ENCODE measurements at places on chromosomes 5 and 9.

DNA sequence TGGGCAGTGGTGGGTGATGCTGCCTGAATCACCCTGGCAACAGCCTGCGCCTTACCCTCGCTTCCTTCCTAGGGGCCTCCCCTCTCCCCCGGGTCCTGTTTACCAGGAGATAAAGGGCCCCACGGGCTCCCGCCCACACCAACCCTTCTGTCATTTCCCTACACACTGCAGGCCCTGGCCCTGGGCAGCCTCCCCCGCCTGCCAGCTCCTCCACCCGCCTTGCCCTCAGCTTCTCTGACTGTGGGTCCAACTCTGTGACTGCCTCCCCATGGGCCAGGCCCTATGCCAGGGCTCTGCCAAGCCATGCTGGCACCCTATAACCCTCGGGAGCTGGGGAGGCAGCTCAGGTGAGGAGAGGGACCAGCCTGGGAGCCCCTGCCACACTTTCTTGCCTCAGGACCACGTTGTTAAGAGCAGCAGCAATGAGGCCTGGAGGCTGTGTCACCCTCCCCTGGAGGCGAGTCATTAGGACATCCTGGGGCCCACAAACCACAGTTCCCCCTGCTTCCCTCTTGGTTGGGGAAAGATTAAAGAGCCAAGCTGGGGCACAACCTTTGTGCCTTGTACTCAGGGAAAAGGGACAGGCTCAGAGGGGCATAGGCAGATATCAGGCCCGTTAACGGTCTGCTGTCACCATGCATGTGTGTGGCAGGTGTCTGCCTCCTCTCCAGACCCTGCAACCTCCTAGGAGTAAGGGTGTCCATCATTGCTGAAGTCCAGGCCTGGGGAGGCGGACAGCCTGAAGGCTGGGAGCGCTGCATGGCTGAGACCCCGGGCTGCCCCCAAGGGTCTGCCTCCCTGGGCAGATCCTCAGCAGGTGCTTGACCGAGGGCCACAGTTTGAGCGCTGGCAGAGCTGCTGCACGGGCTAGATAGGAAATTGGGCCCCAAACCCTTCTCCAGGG is 2.8 kb downstream of the MGAT4B start:
- peak; percentile 57 for DNase-seq

DNA sequence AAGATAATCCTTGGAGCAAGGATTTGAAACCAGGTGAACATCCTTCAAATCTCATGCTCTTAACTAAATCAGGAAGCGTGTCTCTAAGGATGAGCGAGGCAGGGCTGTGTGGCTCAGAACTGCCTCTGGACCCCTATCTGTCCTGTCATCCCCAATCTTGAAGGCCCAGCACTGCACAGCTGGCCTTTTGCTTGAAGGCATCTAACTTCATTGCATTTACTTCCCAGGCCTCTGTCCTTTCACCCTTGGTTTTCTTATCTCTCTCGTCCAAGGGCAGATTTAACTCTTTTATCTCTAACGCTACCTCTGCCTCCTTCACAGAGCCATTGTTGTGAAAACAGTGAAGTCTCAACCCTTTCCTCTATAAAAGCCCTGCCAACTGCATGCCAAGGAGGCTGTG is 83.8 kb downstream of the UGCG start:
- no peak for DNase-seq

DNA sequence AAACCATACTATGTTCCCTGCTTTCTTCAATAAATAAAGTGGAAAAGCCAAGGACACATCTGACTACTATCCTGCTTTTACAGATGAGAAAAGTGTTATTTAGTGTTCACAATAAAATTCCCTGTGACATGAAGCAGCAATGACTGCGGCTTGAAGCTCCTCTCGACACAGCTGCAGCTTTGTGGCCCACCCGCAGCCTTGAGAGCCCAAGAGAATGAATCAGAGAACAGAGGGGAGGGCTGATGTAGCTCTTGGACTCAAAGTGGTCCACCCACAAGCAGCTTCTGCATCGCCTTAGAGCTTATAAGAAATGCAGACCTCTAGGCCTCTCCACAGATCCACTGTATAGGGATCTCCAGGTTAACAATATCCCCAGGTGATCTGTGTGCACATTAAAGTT is 181.3 kb upstream of the GNA14 start:
- no peak for DNase-seq

DNA sequence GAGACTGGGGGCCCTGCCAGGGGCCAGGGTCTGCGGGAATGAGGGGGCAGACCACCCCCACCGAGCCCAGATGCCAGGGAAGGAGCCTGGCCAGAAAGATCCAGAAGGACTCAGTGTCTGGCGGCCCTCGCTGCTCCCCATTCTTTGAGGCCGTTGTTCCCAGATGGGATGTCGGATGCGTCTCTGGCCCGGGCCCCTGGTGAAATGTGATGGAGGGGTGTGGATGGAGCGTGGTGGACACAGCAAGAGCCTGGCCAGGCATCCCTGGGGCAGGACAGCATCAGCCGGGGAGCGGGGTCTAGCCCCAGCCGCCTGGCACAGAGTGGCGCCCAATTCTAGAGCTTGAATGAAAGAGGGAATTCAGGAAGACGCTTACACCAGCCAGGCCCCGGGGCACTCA is 46.2 kb upstream of the NKD2 start:
- no peak for DNase-seq

- DNase-seq, result no peak
Measured at GRCh38 chr5:82886911-82887310, 190.3 kb downstream of the TMEM167A start.

- peak; percentile 21 for DNase-seq
Measured at GRCh38 chr5:157323107-157323706, 57.3 kb downstream of the CYFIP2 start.

GRCh38 chr9:93217706-93218105 is 33.8 kb downstream of the WNK2 start:
- DNase-seq, result no peak

- DNase-seq, result no peak
Measured at GRCh38 chr5:75142566-75143136, 90.3 kb upstream of the GCNT4 start.

DNA sequence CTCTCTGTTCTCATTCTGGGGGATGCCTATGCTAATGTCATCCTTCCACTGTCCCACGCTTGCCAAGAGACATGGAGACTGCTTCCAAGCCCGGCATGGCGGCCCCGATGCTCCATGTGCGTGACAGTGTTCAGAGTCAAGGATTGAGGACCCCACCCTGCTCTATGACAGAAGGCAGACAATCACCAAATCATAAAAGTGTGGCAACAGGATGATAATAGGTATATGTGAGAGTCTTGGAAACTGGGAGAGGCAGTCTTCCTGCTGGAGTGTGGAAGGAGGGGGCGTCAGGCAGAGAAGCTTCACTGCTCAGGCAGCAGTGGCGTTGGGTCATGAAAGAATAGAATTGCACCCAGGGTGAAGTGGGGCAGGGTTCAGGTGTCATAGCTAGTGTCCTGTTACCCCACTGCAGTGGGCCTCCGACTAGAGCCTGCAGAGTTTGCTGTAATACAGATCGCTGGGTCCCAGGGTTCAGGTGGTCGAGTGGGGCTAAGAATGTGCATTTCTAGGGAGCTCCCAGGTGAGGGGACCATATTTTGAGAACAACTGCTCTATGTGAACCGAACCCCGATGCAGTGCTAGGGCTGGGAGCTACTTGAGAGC is 12.5 kb upstream of the GADD45G start:
- no peak for DNase-seq

DNA sequence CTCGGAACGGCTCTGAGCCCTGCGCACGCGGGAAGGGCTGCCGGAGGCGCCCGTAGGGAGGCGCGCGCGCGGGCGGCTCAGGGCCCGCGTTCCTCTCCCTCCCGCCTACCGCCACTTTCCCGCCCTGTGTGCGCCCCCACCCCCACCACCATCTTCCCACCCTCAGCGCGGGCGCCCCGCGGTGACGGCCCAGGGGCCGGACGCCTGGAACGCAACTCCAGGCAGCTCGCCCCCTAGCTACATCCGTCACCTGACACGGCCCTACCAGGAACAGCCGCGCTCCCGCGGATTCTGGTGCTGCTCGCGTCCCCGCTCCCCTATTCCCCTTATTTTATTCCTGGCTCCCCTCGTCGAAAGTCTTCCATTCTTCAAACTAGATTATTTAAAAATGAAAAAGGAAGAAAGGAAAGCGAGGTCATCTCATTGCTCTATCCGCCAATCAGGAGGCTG is at the start of gene CDKN2B-AS1:
Gene CDKN2B-AS1 (plus strand): TSS at position 236 of the 450 bp plus-strand sequence.
- DNase-seq, result peak; percentile 33

DNA sequence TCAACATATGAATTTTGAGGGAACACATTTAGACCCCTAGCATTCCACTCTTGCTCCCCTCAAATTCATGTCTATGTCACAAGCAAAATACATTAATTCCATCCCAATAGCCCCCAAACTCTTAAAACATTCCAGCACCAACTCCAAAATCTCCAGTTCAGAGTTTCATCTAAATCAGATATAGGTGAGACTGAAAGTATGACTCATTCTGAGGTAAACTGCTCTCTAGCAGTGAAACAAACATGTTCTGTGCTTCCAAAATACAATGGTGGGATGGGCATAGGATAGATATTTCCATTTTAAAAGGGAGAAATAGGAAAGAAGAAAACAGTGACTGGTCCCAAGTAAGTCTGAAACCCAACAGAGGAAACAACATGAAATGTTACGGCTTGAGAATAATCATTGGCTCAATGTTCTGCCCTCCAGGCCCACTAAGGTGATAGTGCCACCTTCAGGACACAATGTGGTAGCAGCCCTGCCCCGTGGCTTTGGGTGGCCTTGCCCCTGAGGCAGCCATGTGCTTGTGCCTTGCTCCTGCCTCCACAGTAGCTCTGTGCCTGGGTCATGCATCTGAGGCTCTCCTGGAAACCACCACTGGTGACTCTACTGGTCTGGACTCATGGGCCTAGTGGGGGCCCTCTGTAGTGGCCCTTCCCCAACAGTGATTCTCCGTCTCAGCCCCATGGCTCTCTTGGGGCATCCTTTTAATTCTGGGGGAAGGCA is 36.4 kb upstream of the IPPK start:
- DNase-seq, result peak; percentile 25

DNA sequence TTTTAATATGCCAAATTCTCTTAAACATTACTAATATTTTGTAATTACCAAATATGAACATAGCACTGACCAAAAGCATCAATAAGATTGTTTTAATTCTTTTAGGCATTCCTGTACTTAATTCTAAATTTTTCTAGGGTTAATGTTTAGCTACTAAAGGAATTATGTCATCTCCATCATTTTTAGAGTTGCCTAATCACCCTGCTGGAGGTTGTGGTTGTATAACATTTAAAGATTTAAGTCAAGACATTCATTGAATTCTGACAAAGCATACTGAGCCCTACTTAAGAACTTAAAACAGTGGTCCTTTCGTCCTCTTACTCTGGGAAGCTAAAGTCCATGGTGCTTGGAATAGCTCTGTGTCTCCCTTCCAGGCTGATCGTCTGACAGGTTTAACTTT is 28.1 kb upstream of the DAB2 start:
- no peak for DNase-seq

DNA sequence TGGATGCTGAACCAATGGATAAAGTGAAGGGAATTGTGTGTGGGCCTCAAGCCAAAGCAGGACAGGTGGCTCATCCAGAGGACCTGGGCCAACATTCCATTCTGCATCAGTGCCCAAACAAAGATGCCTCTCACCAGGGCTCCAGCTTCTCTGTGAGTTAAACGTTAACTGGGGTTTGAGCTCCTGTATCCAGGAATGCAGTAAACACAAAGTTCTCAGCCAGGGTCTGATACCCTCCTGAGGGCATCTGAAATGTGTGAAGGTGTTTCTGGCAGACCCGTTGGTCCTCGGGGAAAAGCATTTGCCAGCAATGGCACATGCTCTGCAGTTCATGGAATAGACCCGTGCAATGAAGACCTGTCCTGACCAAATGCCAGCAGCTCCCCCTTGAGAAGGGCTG is 33.9 kb upstream of the AOPEP start:
- no peak for DNase-seq

DNA sequence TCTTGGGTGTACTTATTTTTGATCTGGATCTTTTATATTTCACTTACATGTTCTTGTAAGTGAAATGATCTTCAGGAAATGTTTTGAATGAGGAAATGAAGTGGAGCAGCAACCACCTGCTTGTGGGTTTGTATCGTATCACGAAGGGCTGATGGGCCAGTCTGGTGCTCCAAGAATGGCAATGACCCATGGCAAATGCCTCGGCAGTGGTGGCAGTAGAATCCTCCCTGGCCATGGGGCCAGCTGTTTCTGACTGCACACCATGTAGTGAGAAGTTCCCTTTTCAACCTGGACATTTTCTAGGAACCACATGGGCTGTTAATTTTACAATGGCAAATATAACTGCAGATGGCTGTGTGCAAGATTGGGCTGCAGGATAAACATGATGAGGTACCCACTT is 29.9 kb downstream of the MAT2B start:
- no peak for DNase-seq

GRCh38 chr9:71001780-71002386 is 119.5 kb downstream of the TRPM3 start:
- DNase-seq, result no peak

- DNase-seq, result no peak
Measured at GRCh38 chr9:95316274-95316673, 1.2 kb downstream of the FANCC start.

- DNase-seq, result no peak
Measured at GRCh38 chr9:24936117-24936516, 390.4 kb upstream of the IZUMO3 start.

DNA sequence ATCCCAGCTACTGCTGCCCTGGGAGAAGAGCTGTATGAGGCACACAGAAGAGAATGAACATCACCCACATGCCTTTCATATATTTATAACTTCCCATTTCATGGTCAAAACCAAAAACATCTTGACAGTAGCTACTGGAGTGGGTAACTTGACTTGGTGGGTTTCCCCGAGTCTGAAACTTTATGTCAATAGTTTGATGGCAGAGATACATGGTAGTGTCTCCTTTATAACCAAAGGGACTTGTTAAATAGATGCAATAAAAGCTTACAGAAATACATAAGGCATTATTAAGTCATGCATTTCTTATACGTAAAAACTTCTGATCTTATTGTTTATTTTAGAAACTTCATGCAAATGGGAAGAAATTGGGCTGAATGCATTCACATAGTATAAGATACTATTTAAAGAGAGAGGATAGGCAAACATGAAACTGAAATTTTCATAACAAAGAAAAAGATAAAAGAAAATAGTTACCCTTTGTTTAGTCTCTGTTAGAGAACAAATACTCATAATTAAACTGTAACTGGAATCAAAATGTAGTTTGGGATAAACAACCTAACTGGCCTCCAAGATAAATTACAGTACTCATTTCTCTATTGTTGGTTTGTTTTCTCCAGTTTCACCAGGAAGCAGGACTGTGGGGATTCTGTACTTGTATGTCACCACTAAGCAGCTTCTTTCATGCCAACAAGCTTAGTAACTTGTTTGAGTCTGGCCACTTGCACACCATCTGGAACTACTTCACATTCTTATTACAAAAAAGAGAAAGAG is 459.3 kb upstream of the MEF2C start:
- no peak for DNase-seq

DNA sequence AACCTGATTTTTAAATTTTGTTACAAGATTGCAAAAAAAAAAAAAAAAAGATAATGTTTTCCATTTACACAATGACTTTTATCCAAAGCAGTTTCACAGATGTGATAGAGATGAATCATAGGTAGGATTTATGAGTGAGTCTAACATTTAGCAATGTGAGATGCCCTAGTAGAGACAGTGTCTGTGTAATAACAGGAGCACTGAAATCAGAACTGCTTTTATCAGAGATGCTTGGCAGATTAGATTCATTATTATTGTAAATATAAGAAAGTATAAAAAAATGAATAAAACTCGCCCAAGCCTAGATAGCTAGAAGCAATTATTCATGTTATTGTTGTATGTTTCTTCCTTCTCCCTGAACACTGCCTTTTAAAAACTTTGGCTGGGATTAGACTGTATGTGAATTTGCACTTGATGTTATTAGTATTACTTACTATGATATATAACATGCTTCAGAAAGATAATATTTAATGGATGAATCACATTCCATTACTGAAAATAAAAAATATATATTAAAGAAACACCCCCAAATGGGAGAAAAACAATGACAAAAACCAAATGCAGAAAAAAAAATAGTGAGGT is 567.3 kb upstream of the KLF4 start:
- DNase-seq, result no peak

Measured in stimulated activated CD4-positive, alpha-beta T cell treated with anti-CD3 and anti-CD28 coated beads, Interleukin-4, amount 100 ng/mL, for 1 hour (primary cell).